GM12864 (cell line): ENCODE measurements at places on chromosomes 5 and 9.

DNA sequence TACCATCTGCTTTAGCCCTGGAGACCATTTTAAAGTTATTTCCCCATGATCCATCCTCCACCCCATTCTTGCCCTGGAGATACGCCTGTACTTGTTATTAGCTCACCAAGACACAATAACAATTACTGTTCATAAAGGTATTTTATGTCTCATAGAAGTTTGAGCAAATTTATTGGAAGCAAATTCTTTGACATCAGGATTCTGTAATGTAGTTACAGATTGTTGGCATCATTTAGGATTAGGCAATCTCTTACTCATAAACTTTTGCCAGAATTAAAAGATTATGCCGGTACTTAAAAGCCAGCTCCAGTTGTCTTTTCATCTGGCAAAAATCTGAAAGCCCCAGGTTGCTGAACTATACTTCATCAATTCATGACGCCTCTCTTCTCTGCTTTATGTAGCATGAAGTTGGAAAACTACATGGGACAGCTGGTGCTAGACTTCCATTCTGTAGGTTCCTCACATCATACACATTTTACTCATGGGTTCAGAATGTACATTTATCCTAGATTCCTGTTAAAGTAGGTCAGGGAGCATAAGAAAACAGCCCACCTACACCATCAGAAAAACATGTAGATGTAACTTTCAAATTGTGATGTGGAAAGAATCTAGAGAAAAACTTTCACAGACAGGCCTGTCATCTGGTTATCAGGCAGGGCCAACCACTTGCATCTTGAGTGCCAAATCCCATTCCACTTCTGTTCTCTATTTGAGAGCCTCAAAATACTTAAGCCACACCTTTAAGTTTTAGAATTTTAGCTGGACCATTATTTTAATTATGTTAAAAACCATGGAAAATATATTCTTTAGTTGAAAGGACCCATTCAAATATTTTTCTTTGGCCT is 14.0 kb downstream of the ATP10B start:
- no peak for DNase-seq

DNA sequence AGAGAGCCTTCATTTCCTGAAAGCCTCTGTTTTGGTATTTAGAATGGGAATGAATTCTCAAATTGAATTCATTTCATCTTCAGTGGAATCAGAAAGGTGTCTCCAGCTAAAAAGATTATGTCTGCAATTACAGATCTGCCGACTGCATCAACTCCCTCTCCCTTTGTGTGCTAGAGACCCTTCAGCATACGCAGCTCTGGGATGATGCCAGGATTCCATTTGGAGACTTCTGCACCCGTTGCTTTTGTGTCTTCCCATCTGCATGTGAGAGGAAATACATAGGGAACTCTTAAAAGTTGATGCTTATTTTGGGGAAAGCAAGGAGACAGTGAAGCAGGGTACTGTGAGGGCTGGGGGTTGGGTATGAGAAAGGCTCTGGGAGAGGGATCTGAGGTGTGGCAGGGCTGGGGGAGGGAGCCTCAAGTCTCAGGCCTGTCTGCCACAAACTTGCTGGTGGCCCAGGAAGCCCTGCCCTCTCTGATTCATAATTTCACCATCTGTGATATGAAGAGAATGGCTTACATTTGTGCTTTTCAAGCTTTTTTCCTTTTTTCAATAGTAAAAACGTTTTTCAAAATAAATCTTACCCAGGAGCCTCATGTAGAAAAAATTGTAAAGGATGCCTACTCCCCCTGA is 89.7 kb upstream of the SAP30L start:
- DNase-seq = no peak

- no peak for DNase-seq
Observed at GRCh38 chr5:160970605-160971191, 118.7 kb upstream of the ATP10B start.

DNA sequence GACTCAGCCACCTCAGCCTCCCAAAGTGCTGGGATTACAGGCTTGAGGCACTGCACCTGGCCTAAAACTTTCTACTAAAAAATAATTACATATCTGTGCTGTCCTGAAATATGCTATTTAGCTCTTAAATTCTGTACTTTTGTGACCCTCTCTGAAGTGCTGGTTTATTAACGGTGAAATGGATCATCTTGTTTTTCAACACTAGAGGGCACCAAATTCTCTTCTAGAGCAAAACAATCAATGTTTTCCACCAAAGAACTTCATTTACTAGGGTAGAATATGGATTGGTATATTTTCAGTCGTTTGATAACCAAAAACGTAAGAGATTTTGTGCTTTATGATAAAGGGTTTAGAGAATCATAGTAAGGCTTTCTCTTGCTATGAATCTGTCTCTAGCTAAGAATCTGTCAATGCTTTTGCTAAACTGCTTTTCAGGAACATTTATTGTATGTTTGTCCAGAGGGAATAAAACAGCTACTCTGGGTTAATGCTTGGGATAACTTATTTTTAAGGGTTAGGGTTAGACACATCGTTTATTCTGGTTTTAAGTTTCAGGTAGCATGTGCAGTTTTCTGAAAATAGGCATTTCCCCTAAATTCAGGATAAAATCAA is 63.6 kb downstream of the RNF180 start:
- DNase-seq = no peak

GRCh38 chr5:118224546-118224945 is 763.8 kb downstream of the DTWD2 start:
- DNase-seq = no peak
